ENCODE measurements at places on chromosomes 5 and 9.
A peak's percentile ranks its signal among the peaks of the same experiment; 100 is the strongest.

DNA sequence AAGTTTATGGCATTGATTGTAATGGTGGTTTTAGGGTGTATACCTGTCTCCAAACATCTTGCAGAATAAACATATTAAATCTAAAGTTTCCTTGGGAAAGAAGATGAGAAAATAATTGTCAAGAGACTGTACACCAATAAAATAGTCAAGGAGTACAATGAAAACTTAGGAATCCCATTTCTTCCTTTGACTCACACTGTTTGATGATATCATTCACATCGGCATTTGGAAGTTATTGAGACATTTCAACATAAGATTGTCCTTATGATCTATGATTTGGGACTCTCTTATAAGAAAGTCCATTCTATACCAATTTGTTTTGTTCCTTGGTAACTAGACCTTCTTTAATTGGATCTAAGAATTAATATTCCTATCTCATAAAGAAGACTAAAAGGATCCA lies 482.7 kb downstream of the RAB3C start:
- no peak for DNase-seq

DNA sequence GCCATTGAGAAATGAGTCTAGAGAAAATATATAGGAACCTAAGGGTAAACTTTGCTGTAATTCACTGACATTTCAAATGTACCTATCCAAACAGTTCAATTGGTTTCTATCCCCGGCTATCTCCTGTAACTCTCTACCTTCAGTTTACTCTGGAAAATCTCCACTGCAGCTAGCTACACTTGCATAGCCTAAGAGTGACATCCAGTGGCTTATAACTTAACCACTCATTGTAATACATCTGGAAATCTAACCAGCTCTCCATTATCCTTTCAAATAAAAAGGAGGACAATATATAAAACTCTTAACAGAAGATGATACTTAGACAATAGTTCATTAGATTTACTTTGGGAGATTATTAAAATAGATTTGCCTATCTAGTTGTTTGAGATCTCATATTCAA lies 35.3 kb upstream of the SPDL1 start:
- DNase-seq: no peak

- no peak for DNase-seq
Measured at GRCh38 chr5:128271859-128272464, 188.4 kb downstream of the SLC12A2 start.

GRCh38 chr9:121463026-121463807 lies 36.4 kb downstream of the GGTA1 start:
- DNase-seq: no peak

DNA sequence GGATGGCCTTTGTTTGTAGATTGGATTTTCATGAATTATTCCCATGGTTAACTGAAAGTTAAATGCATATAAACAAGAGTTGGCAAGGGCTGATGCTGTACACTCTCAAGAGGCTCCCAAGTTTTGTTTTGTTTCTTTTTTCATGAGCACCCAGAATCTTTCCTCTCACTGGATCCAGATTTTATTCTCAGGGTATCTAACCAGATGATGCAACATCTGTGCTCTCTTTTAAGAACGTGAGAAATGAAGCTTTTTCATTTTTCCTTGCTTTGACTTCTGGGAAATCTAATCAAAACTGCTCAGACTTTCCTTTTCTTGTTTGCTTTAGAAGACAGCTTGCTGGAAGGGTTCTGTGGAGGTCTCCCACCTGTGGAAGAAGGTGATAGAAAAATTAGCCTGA lies 142.7 kb upstream of the SLC12A2 start:
- DNase-seq: no peak

DNA sequence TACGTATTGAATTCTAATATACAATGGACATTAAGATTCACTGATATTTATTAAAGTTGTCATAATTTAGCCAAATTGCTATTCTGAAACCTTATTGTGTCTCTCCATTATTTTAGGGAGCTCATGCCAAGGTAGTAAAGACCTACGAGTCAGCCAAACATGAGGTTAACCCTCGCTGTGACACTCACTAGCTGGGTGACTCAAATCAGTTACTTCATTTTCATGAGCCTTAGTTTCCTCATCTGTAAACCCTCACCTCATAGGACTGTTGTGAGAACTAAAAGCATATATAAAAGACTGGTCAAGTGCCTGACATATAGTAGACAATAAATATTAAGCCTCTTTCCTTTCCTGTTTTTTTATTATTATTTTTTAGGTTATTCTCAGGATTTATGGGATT lies 44.0 kb upstream of the PCA3 start:
- no peak for DNase-seq

DNA sequence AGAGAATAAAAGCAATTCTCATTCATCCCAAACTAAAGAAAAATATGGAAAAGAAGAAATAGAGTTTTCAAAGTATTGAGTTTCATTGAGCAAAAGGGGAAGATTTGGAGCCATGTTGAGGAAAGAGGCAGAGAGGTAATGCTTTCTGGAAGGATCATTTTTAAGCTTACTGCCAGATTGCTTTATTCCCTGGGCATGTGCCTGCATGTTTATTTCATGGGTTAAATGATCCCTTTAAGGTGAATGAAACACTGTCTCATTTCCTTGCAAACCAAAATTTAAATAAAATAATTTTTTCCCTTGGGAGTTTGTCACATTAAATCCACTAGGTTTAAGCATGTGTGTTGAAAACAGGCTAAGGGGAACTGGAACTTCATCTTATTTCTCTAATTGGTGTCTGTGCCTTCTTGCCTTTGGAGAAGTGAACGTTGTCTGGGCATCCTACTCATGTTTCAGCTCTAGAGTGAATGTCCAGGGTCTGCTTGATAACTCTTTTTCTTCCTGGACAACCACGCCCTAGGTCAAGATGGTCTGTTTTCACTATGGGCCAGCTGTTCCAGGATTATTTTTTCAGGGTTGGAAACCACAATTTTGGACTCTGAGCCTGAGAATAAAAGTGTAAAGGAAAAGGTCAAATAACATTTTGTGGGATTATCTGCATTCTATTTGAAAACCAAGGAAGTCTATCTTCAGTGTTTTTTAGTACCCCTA lies 114.1 kb upstream of the ELL2 start:
- DNase-seq: no peak

- DNase-seq: no peak
Measured at GRCh38 chr9:1284727-1285126, 234.6 kb downstream of the DMRT2 start.

DNA sequence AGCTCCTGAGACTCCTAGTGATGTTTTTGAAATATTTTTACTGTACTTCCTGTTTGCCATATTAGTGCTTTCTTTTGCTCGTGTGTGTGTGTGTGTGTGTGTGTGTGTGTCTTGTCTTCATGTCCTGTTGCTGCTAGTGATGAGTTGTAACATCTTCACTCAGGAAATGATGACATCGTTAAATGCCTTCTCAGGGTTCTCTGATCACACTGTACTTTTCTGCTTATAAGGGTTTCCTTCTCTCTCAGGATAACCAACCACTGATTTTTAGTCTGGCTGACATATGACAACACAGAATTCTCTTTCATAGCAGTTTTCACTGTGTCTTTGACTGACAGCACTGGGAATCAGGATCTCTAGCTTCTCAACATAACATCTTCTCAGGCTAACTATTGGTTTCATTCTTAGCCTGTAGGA lies 16.1 kb downstream of the SV2C start:
- peak; percentile 93 for DNase-seq

DNA sequence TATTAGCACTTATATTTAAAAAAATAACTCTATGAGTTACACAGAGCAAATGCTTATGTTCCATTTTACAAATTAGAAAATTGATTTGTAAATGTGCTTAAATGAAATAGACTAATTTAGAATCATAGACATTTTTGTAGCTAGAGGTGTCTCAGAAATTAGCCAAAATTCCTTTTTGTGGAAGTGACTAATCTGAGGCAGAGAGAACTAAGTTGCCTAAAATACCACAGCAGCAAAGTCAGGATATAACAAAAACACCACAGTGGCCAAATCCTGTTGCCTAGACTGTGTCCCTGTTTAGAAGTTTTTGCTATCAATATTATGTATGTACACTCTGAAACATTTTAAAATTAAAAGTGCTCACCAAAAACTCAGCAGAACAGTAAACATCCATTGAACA lies 18.7 kb downstream of the ADAMTSL1 start:
- no peak for DNase-seq

DNA sequence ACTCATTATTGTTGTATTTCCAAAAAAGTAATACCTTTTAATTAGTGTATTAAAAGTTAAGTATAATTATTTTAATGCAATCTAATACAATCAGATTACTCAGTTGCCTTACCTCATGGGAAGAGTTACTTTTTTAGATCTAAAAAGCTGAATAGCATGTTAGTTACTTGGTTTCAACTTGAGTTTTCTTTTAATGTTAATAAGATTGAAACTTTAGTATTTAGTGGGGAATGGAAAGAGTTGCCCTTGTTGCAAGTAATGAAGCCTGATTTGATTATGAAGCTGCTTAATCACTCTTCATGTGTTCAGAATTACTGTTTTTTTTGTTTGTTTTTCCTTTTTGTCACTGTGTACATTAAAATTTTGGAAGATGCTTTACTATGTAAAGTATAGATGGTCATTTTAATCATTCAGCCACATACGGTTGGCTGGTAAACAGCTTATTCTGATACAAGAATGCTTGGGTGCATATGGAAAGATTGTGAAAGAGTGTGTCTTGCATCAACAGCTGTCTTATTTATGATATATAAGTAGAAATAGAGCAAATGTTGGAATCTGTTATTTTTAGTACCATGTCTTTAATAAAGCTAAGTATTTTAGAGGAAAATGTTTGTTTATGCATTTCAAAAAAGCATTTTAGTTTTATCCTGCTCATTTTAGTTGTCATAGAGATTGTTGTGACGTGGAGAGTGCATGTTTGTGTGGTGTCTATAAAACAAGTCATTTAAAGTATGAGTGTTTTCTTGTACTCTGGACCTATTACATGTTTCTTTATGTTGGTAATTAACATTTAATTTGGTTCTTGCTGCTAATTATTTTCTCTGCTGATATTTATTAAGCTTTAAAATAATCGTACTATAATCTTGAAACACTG lies 36.4 kb downstream of the SREK1 start:
- no peak for DNase-seq

DNA sequence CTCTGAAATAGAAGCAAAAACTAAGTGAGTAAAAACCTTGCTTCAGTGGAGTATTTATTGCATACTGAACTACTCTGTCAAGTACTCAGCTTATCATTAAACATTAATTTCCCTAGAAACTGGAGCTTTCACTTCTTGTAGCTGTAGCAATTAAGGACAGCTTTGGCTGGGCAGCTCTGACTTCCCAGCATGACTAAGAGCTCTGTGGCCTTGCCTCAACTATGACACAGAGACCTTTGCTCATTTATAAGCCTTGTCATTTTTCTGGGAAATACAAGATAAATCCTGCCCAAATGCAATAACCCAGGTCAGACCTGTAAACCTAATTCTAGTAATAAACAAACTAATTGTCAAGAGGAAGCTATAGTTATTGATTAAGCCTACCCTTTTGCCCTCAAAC lies 65.4 kb upstream of the STK32A start:
- DNase-seq: no peak

DNA sequence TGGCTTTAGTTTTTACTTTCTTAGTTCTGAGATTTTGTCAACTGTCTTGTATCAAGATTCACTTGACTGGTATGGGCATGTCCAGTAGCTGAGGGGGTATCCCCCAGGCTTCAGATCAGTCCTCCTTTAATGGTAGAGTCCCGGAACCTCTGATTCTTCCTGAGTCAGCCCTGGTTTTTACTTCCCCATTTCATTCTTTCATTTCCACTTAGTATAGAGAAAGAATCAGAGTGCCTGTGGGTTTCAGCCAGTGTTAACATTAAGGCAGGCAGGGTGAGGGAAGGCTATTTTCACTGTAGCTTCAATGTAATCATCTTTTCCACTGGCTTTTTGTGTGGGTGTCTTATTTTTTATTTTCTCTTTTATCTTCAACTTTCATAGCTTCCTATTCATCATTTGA lies 8.3 kb upstream of the COMMD10 start:
- DNase-seq: no peak

- DNase-seq: no peak
Measured at GRCh38 chr9:107907715-107908114, 418.1 kb upstream of the KLF4 start.

- no peak for DNase-seq
Measured at GRCh38 chr9:138121438-138122050, 244.0 kb downstream of the CACNA1B start.

DNA sequence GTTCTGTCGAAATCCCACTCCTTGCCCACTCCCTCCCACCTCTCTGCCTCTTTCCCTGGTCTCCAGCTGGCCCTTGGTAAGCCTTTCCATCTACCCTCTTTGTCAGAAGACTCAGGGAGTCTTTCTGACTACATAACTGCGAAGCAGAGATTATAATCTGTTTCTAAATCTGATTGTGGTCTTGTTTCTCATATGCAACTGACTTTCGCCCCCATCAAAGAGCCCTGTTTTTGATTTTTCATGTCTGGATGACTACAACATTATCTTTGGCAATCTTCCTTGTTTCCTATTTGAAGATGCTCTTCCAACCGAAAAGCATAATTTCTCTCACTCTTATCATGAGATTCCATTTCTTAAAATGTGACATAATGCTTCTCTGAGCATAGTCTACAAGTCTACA lies 218.2 kb upstream of the ADAMTSL1 start:
- no peak for DNase-seq

- DNase-seq: peak; percentile 28
Measured at GRCh38 chr5:131481569-131481968, 153.5 kb downstream of the RAPGEF6 start.

DNA sequence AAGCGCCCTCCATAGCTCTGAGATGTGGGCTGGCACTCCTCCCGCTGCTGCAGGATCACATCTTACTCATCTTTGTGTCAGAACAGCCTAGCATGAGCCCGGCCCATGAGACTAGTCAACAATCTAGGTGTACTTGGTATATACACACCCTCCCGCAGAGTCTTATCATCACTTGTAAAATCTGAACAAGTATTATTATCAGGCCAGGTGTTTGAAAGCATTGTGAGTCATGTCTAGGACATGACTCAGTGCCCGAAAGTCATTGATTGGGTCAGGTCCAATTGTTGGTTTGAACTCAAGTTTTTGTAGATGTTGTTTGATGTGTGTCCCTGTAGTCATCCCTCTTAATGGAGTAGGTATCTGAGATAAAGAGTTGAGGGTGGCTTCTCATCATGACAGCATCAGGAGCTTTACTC lies 108.7 kb downstream of the CFAP90 start:
- DNase-seq: no peak

DNA sequence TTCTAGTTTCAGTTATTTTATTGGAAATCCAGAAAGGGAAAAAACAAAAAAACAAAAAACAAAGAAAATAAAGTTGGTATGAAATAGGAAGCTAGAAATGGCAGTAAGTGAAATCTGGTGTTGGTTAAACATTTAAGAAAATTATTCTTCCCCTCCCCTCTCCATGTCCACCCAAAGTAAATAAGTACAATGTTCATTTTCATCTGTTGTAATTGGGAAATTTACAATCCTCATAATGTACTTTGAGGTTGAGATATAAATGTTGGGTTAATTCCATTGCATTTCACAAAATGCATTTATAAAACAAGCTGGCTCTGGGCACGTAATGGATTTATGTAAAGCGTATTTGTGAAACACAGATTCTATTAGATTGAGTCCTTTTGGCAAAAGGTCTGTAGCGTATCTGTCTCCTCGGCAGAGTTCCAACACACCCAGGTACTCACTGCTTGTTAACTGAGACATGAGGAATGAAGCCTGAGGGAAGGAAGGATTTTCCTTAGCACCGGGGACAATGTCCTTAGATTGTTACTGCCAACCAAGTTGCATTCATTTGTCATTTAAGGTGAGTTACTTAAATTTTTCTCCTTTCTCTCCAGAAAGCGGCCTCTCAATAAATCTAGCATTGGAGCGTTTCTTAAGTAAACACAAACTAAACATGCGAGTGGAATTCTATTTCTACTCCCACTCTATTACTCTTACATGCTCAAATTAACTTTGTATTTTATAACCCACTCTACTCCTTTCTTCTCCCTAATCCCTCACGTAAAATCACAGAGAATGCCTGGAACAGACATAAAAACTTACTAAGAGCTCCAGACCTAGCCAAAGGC lies 912.3 kb upstream of the WWC1 start:
- no peak for DNase-seq

Measured in T-helper 1 cell (primary cell).